NCI-H1417 treated with DMSO at 0.1 percent for 48 hours (cell line): ENCODE measurements at places on chromosomes 7 and 10.

- no peak for DNase-seq
These were observed 693 bp downstream of the CREB5 start for GRCh38 chr7:28413011-28413410.

DNA sequence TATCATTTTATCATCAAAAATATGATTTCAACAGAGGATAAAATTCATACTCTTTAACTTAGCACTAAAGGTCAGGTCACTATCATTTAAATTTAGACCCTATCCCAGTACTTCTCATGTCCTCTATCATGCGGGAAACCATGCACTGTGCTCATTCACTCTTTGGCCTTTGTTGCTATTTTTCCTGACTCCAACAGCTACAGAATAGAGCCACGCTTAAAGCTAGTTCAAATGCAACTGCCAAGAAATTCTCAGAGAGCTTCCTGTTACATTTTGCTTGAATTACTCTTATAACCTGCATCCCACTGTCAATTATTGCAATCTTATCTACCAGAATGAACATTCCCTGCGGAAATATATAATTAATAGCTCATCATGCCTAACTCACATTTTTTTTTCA lies 58.3 kb downstream of the SEMA3A start:
- DNase-seq, result no peak

DNA sequence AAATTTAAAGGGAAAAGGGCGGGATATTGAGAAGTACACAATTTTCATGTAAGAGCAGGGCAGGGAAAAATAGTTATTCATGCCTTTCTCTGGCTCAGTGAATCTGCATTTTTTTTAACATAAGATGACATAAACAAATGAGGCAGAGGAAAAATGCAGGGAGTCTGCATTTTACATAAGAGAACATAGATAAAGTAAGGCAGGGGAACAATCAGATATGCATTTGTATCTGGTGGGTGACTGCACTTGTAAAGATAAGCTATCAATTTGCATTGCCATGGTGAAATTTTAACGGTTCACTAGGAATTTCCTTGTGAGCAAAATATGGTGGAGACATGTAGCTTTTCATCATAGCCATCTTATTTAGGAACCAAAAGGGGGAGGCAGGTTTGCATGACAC lies 33.5 kb downstream of the ALOX5 start:
- DNase-seq, result no peak

DNA sequence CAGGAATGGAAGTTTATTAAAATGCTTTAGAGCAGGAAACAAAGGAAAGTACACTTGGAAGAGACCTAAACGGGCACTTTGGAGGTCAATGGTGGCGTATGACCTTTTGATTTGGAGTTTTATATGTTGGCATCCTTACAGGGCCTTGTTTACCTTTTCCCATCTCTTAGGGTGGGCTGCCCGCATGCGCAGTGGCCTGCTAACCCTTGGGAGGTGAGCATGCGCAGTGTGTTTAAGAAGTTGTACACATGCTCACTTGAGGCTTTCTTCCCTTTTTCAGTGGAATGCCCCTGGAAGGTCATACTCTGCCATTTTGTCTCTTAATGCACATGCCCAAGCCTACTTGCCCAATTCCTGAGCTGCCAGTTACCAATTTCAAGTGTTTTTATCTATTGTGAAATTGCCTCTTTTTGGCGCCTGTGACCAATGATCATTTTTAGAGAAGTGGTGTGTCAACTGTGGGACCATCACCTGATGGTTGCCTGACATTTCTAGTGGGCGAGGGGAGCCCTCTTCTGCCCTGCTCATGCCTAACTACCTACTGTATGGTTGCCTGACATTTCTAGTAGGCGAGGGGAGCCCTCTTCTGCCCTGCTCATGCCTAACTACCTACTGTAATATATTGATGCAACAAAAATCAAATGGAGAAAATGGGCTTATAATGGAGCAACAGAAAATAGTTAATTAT lies 138.0 kb downstream of the PPP1R9A start:
- no peak for DNase-seq

- DNase-seq, result no peak
These were observed 58.0 kb downstream of the PRKAG2 start for GRCh38 chr7:151818674-151819519.

GRCh38 chr7:91752102-91752501 lies 128.4 kb downstream of the MTERF1 start:
- no peak for DNase-seq

DNA sequence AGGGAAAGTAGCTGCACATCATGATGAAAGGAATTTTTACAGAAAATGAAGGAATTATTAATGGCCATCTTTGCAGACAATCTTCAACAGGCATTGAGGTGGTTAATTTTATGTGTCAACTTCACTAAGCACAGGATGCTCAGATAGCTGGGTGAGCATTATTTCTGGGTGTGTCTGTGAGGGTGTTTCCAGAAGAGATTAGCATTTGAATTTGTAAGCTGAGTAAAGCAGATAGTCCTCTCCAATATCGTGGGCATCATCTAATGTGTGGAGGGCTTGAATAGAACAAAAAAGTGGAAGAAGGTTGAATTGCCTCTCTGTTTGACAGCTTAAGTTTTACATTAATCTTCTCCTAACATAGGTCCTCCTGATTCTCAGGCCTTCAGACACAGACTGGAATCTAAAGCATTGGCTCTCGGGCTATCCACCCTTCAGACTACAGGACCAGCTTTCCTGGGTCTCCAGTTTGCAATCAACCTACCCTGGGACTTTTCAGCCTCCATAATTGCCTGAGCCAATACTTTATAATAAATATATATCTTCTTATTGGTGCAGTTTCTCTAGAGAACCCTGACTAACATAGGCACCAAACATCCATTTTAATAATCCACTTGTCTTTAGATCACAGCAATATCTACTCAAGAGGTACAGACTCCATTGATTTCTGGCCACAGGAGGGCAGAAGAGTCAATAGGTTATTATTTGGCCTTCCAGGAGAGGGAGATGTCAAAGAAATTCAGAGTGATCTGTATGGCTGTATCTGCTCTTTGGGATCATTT lies 10.5 kb upstream of the CRPPA start:
- DNase-seq, result peak; percentile 3

GRCh38 chr7:117012284-117012683 lies 59.0 kb downstream of the ST7 start:
- no peak for DNase-seq

GRCh38 chr7:123439191-123439590 lies 95.2 kb downstream of the IQUB start:
- no peak for DNase-seq

DNA sequence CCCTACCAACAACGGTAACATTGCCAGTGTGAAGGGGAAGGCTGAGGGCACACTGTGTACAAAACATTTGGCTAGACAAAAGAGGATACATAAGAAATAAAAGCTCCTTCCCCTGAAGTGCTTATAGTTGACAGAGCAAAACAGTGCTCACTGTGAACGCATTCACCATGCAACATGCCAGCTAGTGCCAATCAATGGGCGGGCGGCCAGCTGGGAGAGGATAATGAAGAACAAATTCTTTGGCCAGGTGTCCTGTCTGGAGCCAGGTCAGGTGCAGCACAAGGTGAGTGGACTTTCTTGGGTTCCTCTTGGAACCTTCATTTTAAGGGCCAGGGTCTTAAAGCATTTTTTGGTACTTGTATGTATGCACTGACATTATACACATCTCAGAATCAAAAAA lies 106.1 kb downstream of the ICA1 start:
- DNase-seq, result no peak

DNA sequence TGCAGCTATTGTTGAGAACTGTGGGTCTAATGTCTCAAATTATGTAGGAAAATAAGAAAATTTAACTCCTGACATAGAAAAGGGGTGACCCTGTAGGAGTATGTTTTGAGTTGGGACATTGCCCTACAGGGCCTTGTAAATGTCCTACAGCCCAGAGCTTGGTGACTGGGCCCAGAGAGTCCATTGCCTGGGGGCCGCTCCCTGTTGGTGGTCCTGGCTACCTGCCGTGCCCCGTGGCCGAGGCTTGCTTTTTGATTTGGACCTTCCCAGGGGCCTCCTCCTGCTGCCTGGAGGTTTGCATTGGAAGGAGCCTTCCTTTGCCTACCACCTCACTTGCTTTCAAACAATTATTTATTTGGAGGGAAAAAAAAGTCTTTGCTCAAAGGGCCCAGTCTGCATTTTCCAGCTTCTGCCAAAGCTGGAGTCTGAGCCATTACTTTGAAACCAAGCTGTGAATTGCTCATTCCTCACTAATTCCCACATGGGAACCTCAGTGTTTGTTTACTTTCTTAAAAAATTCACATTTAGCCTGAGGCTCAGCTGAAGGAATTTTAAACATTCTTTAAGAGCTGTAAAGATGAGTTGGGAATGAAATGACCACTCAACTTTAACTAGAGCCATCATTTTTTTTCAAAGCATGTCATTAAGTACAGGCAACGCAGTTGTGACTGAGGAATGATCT lies 355.0 kb downstream of the GLRX3 start:
- DNase-seq, result no peak

DNA sequence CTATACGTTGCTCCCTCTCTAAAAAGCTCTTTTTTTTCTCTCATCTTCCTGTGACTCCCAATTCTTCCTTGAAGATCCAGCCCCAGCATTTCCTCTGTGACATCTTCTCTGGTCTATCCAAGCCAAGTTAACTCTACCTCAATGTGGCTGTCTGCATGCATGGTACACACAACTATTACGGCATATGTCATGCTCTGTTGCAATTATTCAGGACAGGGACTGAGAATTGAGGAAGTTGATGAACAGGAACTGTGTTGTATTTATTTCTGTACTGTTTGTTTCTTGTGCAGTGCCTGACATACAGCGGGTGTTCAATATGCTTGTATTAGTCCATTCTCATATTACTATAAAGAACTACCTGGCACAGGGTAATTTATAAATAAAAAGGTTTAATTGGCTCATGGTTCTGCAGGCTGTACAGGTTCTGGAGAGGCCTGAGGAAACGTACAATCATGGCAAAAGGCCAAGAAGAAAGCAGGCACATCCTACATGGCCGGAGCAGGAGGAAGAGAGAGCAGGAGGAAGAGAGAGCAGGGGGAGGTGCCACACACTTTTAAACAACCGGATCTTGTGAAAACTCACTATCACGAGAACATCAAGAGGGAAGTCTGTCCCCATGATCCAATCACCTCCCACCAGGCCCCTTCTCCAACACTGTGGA lies 6.3 kb downstream of the TRPV5 start:
- DNase-seq, result no peak

DNA sequence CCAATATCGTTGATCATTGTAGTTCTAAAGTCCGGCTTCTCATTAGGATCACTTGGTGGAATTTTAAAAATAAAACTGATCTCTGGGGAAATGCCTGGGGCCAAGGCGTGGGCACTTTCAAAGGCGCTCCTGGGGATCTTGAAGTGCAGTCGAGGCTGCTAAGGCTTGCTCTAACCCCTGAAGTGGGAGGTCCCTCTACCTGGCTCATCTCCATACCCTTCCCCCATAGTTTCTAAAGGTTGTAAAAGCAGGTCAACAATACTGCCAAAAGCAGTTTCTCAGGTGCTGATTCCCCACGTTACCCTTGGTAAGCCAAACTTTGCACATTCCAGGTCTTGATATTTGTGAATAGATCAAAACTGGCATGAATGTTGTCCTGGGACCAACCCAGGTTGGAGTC lies 79.0 kb upstream of the SP8 start:
- DNase-seq, result no peak

DNA sequence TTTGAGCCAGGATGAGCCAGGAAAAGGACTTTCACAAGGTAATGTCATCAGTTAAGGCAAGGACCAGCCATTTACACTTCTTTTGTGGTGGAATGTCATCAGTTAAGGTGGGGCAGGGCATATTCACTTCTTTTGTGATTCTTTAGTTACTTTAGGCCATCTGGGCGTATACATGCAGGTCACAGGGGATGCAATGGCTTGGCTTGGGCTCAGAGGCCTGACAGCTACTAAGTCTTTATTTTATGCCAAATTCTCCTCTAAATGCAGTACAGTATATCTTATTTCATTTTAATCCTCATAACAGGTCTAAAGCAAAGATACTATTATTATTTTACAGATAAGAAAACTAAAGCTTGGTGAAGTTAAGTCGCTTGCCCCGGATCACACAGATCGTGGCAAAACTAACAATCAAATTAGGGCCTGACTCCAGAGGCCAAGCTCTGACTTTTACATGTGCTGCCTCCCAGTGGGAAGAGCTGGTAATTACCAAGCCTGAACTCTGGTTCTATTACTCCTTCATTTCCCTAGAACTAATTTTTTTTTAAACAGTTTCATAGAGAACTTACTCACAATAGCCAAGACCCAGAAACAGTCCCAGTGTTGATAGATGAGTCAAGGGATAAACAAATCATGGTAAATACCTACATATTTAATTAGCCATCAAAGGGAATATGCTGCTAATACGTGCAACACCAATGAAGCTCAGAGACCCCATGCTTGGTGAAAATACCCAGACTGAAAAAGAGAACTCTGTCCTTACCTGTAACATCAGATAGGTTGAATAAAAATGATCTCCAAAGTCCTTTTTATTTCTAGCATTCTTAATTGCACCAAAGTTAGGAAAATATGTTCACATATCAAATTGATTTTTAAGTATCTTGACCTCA lies 35.4 kb downstream of the C7orf25 start:
- DNase-seq, result no peak

- no peak for DNase-seq
These were observed 93.4 kb downstream of the RNF216 start for GRCh38 chr7:5687936-5688630.

- no peak for DNase-seq
These were observed 56.1 kb downstream of the MGMT start for GRCh38 chr10:129523031-129523722.

DNA sequence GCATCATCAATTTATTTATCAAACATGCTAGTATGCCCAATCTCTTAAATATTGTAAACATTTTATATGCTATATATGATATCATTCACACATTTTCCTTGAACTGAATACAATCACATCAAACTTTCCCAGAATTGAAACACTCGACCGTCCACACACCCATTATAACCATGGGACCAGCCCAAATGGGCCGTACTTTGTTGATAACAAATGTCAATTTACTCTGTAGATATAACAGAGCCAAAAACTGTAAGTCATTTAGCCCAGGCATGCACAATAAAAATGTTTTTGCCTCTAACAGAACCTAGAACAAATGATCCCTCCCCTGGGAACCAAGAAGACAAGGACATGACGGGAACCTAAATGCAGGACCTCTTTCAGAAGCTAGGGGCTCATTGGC lies 683 bp upstream of the ANKRD22 start:
- no peak for DNase-seq

- no peak for DNase-seq
These were observed 122.9 kb downstream of the LYZL1 start for GRCh38 chr10:29411666-29412315.
